ENCODE measurements at places on chromosomes 3 and 15.

DNA sequence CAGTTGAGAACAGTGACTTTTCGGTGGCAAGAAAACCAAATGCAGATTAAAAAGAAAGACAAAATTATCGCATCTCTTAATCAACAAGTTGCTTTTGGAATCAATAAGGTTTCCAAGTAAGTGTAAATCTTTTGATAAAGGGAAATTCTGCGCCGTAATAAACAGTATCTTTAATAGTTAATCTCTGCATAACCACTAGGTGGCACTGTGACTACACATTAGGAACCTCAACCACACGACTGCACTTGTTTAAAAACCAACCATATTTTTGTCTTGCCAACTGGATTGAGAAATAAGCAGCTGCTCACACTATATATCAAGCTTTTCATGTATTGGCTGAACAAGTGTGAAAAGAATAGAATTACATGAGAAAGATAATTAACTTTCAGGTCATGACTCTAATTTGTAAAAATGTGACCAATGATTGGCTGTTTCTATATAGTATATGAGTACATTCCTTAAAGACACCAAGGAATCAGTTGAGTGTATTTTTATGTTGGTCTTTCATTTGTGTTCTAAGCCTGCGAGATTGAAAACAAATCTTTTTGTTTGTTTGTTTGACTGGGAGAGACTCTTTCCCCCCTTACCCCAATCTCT is 72.7 kb downstream of the DZIP3 start:
- peak; percentile 76 for DNase-seq

DNA sequence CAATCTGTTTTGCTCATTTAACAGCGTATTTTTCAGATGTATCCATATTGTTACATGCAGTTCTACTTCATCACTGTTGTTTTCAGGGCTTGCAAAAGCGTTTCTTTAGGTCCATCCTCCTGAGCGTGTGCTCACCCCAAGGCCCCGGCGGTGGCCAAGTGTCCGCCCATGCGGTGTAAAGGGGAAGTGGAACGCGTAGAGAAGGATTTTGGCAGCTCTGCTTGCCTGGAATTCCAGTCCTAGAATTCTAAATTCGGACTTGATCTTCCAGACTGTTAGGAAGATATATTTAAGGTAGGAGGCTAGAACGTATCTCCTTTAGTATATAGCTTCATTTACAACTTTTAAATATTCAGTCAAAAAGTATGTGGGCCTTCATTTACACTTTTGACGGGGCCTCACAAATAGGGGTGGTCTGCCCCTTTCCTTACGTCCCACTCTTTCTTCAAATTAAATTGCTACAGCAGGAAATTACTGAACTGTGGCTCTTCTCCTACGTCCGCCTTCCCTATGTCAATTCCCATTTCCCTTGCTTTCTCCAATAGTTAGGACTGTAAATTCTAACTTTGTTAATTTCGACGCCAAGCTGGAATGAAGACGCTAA is 609 bp upstream of the TBC1D23 start:
- peak; percentile 33 for DNase-seq

- DNase-seq, result no peak
These were observed 287.6 kb downstream of the SOX2 start for GRCh38 chr3:181999314-181999713.

- DNase-seq, result peak; percentile 89
These were observed 24.4 kb downstream of the TP63 start for GRCh38 chr3:189655617-189656016.

DNA sequence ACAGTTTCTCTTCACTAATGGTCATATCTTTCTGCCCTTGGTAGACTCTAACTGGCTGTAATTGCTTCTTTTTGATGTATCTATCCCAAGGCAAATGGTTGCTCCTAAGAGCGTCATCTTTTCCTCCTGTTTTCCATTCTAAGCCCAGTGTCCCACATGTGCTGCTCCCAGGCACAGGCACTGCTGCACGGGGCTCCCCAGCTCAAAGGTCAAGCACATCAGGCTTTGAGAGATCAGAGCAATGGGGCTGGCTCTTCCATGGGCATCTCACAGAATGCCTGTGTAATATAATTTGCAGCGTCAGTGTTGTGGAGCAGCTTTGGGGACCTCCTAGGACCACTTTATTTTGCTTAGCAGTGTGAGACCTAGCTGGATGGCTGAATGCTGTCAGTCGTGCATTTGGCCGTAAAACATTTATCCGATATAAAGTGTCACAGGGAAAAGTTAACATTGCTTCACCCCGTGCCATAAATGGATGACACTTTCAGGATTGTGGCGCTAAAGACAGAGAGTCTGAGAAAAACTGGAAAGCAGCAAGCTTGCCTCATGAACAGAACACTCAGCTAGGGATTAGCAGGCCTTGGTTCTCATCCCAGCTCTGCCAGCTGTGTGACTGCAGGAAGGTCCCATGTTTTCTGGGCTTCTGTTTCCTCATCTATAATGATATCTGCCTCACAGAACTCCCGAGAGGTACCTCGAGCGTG is 277.5 kb upstream of the TBL1XR1 start:
- DNase-seq, result no peak

DNA sequence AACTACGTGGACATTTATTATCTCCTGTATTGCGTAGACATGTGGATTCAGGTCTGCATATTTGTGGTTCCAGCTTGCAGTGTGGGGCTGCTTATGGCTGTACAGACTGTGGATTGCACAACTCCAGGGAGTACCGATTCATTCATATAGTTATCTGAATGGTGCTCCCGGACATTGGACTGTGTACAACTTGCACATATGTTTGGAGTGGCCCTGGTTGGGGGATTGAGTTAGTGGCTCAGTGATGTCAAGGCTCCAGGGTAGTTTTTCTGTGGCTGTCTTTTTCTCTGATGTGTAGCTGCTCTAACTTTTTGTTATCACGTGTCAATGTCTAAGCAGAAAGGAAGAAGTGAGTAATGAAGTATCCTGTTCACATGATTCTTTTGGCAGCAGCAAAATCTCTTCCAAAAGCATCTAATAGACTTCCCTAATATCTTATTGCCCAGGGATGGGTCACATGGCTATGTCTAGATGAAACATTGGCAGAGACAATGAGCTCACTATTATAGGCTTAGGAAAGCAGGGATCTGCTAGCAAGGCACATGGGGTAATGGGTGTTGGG is 15.8 kb downstream of the ST3GAL6 start:
- peak; percentile 82 for DNase-seq

DNA sequence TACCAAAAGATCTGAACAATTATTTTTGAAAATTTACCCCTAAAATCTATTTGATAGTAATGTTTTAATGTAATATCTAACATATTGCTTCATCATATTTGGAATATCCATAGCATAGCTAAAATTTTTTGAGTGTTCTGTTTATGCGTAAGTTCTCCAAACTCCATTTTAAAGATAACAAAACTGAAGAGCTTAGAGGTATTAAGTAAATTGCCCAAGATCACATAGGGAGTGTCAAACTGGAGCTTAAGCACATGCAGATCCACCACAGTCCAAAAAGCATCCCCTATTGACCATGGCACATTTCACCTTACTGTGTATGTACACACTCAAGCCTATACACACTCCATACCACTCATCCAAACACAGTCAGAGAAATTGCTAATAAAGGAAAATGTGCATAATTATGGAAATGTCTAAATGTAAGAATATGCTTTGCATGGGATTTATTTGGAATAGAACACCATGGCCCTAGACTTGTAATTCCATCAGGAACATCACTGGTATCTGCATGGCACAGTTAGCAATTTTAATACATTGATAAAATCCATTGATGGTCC is 85.2 kb upstream of the TGFBR2 start:
- no peak for DNase-seq

DNA sequence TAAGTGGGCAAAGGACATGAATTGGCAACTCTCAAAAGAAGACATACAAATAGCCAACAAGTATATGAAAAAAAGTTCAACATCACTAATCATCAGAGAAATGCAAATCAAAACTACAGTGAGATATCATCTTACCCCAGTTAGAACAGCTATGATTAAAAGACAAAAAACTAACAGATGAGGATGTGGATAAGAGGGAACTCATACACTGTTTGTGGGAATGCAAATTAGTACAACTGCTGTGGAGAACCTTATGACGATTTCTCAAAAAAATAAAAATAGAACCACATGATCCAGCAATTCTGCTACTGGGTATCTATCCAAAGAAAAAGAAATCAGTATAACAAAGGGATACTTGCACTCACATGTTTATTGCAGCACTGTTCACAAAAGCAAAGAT is 28.6 kb downstream of the NEK10 start:
- peak; percentile 38 for DNase-seq

- no peak for DNase-seq
These were observed 210.5 kb downstream of the FOXP1 start for GRCh38 chr3:71372911-71373637.

- no peak for DNase-seq
These were observed 63.8 kb upstream of the SNRPA1 start for GRCh38 chr15:101358895-101359294.

DNA sequence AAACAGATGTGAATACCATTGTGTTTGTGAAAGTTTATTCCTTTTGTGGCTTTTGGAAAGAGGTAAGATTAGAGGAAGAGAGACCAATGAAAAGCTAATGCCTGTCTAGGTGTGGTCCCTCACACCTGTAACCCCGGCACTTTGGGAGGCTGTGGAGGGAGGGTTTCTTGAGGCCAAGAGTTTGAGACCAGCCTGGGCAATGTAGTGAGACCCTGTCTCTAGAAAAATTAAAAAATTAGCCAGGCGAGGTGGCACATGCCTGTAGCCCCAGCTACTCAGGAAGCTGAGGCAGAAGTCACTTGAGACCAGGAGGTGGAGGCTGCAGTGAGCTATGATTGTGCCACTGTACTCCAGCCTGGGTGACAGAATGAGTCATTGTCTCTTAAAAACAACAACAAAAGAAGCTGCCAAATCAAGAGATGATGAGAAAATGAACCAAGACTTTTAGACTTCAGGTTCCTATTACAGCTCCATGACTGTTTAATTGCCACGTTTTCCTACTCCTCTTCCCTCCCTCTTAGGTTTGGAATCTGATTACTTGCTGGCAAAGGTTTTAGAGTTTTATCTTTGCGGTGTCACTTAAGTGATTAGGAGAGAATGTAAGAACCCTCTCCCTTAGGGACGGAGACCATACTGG is 68.7 kb downstream of the CGNL1 start:
- no peak for DNase-seq

DNA sequence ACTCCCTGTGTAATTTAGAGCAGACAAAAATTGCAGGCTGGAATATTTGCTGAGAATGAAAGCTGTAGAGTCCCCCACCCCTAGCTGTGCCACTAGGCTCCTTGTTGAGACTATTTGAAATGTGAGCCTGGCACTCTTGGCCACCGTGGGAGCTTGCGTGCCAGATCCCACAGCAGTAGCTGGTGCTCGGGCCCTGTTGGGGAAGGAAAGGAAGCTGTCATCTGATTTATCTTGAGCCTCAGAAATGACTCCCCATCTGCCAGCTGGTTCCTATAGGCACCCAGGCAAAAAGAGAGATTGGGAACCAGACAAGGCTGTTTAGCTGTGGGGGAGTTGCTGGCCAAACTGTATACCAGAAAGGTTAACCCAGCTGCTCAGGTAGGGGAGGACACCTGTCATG is 23.4 kb upstream of the CLEC3B start:
- no peak for DNase-seq

- no peak for DNase-seq
These were observed 1.0 kb downstream of the CPNE9 start for GRCh38 chr3:9704347-9705322.

DNA sequence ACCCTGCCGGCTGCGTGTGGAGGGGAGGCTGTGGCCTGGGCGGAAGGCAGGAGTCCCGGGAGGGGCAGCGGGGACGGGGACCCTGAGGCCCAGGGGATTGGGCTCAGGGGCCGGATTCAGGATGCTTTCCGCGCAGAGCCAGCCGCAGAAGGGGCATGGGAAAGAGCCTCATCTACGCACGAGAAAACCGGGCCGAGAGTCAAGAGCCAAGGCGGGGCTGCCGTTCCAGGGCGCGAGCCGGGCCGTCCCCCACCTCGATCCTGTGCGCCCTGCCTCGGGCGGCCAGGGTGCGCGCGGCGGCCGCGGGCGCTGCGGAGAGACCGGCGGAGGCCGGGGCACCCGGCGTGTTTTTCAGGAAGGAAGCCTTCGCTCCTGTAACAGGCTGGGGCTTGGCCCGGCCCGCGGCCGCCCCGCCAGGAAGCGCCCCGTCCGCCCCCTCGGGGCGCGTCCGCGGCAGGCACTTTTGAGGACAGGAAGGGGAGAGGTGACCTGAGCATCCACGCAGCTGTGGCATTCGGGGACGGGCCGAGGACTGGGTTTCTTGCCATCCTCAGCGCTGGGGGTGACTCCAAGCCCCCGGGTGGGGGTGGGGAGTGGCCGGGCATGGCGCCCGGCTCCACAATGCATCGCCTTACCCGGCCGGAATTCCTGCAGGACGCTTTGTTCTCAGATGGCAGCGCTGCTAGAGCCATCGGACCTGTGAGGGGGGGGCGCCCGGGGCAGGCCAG is 62.3 kb upstream of the GATA2 start:
- no peak for DNase-seq

GRCh38 chr3:30972449-30972848 is 78.0 kb upstream of the GADL1 start:
- no peak for DNase-seq

- DNase-seq, result no peak
These were observed 407.5 kb upstream of the WNT5A start for GRCh38 chr3:55894605-55895004.

DNA sequence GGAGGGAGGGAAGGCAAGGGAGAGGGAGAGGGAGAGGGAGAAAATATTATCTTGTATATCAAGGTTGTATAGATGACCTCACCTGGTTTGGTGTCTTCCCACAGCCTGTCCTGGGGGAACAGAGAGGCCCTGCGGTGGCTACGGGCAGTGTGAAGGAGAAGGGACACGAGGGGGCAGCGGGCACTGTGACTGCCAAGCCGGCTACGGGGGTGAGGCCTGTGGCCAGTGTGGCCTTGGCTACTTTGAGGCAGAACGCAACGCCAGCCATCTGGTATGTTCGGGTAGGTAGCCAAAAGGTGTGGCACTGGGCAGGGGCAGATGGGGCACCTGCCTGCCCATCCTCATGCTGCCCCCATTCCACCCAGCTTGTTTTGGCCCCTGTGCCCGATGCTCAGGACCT is 7.1 kb downstream of the CRELD1 start:
- no peak for DNase-seq

- DNase-seq, result no peak
These were observed 29.0 kb downstream of the RASGRP1 start for GRCh38 chr15:38535491-38536200.

GRCh38 chr3:173354124-173354523 is 43.4 kb upstream of the NLGN1 start:
- DNase-seq, result peak; percentile 76

- DNase-seq, result no peak
These were observed 78.4 kb upstream of the OSTN start for GRCh38 chr3:191120447-191121298.

GRCh38 chr3:183378008-183378407 is 50.4 kb downstream of the MCF2L2 start:
- no peak for DNase-seq
